SJCRH30 (cell line): ENCODE measurements at places on chromosomes 3 and 15.

GRCh38 chr15:65571971-65572370 lies 39.0 kb downstream of the INTS14 start:
- no peak for DNase-seq

GRCh38 chr3:78588906-78589621 lies 1178.7 kb downstream of the ROBO1 start:
- DNase-seq = no peak

GRCh38 chr3:27802425-27802824 lies 80.3 kb upstream of the EOMES start:
- no peak for DNase-seq

GRCh38 chr3:141877911-141878310 lies 1.5 kb downstream of the ATP1B3 start:
- peak; percentile 8 for DNase-seq

DNA sequence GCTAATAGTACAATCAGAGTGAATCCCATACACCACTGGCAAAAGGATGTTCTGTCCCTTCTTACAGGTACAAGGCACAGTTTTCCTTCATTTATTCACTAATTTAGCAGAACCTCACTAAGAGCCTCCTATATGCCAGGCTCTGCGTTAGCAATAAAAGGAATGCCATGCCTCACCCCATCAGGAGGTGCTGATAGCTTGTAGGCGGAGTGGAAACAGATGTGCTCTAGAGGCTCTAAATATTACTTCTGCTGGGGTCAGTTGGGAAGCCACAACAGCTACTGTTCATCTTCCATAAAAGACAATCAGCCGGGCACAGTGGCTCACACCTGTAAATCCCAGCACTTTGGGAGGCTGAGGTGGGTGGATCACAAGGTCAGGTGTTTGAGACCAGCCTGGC lies 24.4 kb downstream of the MLH1 start:
- DNase-seq = no peak
